ENCODE measurements at places on chromosomes 4 and X. TPM values are rescaled to one million over a fixed set of nuclear protein-coding genes. Genes with fewer than 3 reads are reported as not detected.

Gene XPNPEP2
- 2.9 TPM for total RNA-seq

Gene APLN
- 4.2 TPM for total RNA-seq

Gene NFXL1
- 13.4 TPM for total RNA-seq

Gene SAGE1
- not detected for total RNA-seq

Gene FATE1
- total RNA-seq = not detected

Gene MAGEC3
- not detected for total RNA-seq

Gene PDGFC
- total RNA-seq = 30.6 TPM
